DMS 273 treated with DMSO at 0.1 percent for 48 hours (cell line): ENCODE measurements at places on chromosomes 12 and 14.

GRCh38 chr14:103423050-103423461 is 37.8 kb downstream of the MARK3 start:
- no peak for DNase-seq

- DNase-seq, result no peak
Observed at GRCh38 chr12:77337362-77337761, 272.0 kb upstream of the E2F7 start.

DNA sequence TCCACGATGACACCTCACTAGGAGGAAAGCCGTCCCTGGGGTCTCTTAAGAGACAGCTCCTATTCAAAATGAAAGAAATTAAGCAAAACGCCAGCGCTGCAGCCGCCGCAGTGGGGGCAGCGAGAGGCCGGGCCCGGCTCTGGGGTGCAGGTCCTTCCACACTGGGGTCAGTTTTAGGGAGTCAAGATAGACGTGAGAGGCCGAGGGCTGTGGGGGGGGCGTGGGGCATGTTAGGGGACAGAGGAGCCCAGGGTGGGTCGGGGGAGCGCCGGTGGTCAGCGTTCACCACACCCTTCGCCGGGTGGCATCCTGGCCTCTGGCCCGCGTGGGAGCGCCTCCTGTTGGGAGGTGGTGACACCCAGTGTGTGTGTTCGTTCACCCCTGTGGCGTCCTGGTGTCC is 25.7 kb downstream of the KIF26A start:
- DNase-seq, result no peak

GRCh38 chr12:55673638-55674037 is 34.1 kb downstream of the ITGA7 start:
- DNase-seq, result no peak

GRCh38 chr14:79586416-79586815 is 624.9 kb downstream of the DIO2 start:
- no peak for DNase-seq

DNA sequence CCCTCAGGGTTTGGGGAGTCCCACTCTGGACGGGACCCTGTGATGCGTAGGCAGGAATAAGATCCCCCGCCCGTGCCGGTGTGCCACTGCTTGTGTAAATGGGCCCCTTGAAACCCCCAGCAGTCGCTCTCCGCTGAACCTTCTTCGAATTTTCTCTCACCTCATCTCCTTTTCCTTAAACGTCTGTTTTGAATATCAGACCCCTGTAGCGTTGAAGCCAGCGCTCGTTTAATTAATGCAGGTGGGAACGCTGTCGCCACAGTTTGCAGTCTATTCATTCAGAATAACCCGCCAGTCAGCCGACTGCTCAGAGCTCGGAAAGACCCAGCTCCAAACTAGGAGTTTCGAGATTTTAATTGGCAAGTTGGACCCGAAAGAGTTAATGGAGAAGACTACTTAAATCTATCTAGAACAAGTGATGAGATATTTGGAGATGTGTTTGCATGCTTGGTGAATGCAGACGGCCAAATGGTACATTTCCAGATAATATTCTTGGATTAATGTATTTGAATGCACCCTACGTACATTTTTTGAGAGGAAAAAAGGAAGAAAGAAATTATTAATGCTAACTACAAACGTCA is 739 bp upstream of the PPP2R5E start:
- no peak for DNase-seq

DNA sequence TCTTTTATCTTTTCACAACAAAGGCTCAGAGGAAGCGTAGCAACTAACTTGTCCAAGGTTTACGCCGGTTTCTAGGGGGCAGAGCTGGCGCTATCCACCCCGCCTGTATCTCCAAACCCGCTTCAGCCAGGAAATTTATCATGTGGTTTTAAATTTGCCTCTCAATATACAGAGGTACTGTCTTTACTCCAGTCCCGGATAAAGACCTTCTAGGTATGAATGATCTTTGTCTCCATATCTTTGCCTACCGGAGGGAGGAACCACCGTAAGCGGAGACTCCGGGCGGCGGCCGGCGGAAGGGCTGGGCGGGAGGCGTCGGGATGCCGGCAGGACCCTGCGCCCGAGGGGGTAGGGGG is 693 bp upstream of the RIMKLB start:
- DNase-seq, result peak; percentile 44

- DNase-seq, result no peak
Observed at GRCh38 chr12:53805791-53806190, 54.0 kb upstream of the CISTR start.

GRCh38 chr12:92144631-92145480 is 790 bp downstream of the BTG1 start:
- DNase-seq, result no peak

- no peak for DNase-seq
Observed at GRCh38 chr12:127388985-127389384, 878.0 kb upstream of the TMEM132C start.

- no peak for DNase-seq
Observed at GRCh38 chr12:623172-623864, 39.9 kb downstream of the NINJ2 start.

DNA sequence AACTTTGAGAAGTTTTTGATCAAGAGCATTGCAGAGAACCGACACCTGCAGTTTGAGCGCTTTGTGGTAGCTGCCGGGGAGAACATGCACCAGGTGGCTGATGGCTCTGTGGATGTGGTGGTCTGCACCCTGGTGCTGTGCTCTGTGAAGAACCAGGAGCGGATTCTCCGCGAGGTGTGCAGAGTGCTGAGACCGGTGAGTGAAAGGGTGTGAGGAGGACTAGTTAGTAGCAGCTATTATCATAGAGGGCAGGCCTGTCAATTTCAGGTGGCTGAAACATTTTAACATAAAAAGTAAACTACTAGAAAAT is 27.0 kb upstream of the HIGD1C start:
- DNase-seq, result no peak

GRCh38 chr14:63853831-63854293 is 1.1 kb downstream of the SYNE2 start:
- peak; percentile 71 for DNase-seq

GRCh38 chr14:99513946-99514551 is 32.8 kb downstream of the CCNK start:
- DNase-seq, result no peak

DNA sequence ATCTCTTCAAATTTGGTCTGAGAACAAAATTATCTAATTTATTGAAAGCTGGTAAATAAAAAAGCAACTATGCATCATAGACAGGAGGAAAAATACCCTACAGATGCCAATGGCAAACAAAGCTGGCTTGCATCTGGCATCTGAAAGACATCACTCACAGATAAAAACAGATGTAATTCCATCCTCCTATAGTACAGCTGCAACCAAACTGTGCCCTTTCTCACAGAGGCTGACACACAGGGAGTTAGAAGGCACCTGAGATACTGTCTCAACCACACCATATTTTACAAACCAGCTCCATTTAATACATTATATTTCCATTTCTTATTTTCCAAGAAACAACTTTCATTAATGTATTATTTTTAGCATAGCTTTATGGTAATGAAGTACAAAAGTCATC is 39.4 kb downstream of the DUSP16 start:
- no peak for DNase-seq

- no peak for DNase-seq
Observed at GRCh38 chr12:131589966-131590365, 120.9 kb upstream of the SFSWAP start.

DNA sequence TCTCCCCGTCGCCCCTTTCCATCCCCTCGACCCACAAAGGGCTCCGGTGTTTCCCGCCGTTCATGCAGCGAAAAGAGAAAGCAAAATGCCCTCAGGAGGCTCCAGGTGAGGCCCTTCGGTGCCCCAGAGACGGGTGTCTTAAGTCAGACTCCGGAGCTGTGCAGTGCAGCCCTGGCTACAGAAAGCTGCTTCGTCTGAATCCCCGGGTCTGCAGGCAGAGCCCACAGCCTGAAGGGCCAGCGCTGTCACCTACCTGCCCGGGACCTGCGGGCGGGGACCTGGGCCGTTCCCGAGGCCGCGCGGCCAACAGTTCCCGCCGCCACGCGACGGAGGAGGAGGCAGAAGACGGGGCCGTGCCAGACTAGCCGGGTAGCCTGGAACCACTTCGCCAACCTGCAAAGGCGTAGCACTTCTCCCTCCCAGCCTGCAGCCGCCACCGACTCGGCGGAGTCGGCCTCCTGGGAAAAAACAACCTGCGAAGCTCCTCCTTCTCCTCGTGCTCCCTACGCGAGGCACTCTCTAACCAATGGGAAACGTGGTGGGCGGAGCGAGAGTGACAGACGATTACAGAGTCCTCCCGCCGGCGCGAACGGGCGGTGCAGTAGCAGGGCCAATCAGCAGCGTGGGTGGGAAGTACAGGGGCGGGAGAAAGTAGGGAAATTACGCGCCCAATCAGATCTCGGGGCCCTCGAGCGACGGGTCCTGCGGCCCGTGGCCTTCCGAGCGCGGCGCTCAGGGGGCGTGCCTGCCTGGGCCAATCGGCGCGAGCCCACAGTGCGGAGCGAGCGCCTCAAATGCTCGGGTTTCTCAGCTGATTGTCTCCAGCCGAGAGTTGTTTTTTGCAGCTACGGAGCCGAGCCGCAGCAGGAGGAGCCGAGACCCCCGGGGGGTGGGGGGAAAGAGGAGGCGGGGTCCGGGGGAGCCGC is at the start of the genes GPR137C and TXNDC16:
Gene GPR137C, plus strand, starts transcription at position 774 of the 926 bp plus-strand sequence. CDS start 312 bp downstream, outside the sequence.
Gene TXNDC16, minus strand, starts transcription at position 443 of the 926 bp plus-strand sequence. CDS start 8,948 bp downstream, outside the sequence.
- DNase-seq, result peak; percentile 99

DNA sequence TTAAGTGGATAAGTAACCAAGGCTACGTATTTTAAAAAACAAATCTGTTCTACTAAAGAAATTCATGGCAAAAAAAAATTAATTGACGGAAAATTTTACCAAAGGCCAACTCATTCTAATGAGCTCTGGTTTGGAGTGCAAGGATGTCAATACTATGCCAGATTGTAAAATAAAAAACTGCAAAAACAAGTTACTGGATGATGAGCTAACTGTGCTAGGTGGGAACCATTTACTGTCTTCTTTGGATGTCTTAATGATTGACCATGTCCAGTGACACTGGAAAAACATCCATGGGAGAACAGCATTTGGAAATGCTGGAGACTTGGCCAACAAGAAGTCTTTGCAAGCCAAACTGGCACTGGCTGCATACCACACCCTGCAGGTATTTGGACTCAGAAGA is 41.6 kb downstream of the KITLG start:
- no peak for DNase-seq

DNA sequence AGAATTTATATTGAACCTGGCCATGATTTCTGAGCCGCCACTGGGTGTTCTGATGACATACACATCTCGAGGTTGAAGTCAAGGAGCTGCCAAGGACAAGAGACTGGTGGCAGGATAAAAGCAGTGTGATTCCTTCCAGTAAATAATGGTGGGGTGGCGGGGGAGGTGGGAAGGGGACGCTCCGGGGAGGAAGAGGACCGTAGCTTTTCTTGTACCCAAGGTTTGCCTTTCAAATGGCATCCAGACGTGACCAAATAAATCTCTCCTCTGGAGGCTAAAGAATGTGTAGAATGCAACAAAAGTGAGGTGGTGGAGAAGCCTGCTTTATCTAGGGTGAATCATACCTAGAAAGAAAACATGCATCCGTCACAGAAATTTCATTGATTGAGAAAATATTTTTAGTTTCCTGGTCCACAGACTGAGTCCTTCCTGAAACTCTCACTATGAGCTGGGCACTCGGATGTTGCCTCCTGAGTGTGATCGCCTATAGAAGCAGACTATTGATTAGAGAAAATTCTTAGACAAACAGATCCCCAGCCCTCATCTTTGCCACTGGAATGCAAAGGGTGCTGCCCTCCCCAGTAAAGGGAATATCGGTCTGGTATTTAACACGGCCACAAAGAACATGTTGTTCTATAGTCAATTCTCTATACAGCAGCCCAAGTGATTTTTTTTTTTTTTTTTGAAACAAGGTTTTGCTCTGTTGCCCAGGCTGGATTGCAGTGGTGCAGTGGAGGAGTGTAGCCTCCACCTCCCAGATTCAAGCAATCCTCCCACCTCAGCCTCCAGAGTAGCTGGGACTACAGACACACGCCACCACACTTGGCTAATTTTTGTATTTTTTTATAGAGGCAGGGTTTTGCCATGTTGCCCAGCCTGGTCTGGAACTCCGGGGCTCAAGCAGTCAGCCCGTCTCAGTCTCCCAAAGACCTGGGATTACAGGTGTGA is 112.1 kb downstream of the DPF3 start:
- no peak for DNase-seq

DNA sequence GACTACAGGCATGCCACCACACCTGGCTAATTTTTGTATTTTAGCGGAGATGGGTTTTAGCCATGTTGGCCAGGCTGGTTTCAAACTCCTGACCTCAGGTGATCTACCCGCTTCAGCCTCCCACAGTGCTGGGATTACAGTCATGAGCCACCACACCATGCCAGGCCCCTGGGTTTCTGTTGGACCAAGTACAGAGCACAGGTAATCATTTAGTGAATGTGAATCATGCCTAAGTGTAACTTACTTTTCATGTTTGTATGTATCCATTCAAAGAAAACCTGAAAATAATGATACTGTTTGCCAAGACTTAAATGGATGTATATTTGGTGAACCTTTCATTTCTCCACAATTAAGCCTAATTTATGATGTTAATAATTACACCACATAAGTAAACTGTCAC is 65.9 kb downstream of the FGD6 start:
- DNase-seq, result no peak

GRCh38 chr12:12764824-12765223 is 20.6 kb upstream of the APOLD1 start:
- no peak for DNase-seq

DNA sequence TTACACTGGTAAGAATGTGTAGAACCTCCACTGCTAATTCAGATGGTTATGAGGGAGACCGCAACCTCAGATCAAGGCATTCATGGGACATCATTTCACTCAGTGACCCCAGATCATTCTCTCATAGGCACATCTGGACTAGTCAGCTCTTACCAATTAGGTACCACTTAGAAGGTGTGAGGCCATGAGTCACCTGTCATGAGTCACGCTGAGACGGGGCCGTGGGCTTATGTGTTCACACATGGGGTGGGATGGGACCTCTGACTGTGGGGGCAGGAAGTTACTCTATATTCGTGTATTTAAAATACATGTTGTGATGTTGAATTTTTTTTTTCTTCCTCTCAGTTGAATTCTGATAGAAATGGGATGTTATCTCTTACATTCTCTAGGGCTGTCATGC is 55.9 kb downstream of the CCDC92 start:
- no peak for DNase-seq

GRCh38 chr12:24752763-24753462 is 196.0 kb downstream of the BCAT1 start:
- DNase-seq, result no peak

- DNase-seq, result no peak
Observed at GRCh38 chr12:23640754-23641153, 308.7 kb downstream of the SOX5 start.

- DNase-seq, result no peak
Observed at GRCh38 chr14:59101476-59101875, 87.0 kb upstream of the DAAM1 start.

- DNase-seq, result no peak
Observed at GRCh38 chr12:76883151-76883550, 4.3 kb upstream of the CSRP2 start.

GRCh38 chr14:51596488-51597117 is 55.1 kb upstream of the FRMD6 start:
- no peak for DNase-seq

- no peak for DNase-seq
Observed at GRCh38 chr12:64186789-64187188, 35.3 kb downstream of the KICS2 start.

GRCh38 chr12:16218934-16219751 is 58.3 kb downstream of the SLC15A5 start:
- no peak for DNase-seq
